ENCODE measurements at places on chromosomes 1 and 21.

- no peak for DNase-seq
These were observed 11.5 kb upstream of the LRRC8B start for GRCh38 chr1:89512996-89513720.

DNA sequence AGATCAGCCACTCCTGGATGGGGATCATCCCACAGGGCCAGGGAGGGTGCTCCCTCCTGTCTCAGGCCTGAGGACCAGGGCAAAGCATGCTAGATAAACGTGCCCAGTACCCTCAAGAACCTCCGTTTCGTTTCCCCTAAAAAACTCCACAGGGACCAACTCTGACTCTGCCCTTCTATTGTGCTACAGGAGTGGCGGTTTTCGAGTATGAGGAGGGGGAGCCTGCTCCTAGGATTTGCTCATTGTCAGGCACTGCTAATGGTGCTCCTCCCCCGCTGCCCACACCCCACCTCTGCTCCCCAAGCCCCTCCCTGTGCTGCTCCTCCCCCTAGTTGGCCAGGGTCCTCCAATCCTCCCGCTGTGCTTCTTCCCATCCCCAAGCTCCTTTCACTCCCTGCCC, 32.0 kb downstream of the PGBD5 start:
- no peak for DNase-seq

GRCh38 chr1:86596224-86596623, 49.3 kb downstream of the CLCA4 start:
- DNase-seq = no peak

DNA sequence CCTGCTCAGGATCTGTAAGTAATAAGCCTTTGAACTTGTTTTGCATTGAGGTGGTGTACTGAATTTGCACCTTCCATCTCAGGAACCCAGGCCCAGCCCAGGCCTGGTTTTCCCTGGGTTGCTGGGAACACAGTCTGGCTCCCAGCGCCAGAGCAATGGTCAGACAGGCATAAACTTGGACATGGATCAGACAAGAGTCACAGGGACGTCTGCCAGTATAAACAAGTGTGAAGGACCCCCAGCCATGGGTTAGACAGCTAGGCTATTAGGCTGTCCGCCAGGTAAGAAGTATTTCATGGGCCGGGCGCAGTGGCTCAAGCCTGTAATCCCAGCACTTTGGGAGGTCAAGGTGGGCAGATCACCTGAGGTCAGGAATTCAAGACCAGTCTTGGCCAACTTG, 5.5 kb downstream of the IFNLR1 start:
- no peak for DNase-seq

DNA sequence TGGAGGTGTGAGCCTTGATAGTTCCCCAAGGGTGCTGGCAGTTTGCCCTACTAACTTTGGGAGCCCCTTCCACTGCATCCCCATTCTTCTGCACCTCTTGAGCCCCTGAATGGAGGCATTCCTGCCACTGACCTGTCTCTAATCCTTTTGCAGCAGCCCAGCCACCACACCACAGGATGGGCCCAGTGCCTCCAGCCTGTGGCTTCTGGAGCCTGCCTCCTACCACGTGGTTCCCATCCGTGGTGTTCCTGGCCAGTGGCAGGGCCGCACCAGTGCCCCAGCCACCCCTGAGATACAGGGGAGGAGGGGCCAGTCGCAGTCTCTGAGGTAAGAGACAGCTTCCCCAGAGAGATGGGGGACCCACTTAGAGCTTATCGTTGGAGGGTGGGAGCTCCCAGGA, 14.4 kb downstream of the INAVA start:
- no peak for DNase-seq

GRCh38 chr1:205601205-205601604, 30.6 kb downstream of the ELK4 start:
- no peak for DNase-seq

GRCh38 chr21:39867198-39867650, at the start of gene PCP4:
TSS of gene PCP4 (plus strand) at chr21:39867438. CDS start at chr21:39867502, 64 bp downstream.
- peak; percentile 65 for DNase-seq

- no peak for DNase-seq
These were observed 16.1 kb upstream of the KCNA3 start for GRCh38 chr1:110690709-110691365.

GRCh38 chr1:117584181-117584580, 21.7 kb upstream of the TENT5C start:
- DNase-seq = no peak

DNA sequence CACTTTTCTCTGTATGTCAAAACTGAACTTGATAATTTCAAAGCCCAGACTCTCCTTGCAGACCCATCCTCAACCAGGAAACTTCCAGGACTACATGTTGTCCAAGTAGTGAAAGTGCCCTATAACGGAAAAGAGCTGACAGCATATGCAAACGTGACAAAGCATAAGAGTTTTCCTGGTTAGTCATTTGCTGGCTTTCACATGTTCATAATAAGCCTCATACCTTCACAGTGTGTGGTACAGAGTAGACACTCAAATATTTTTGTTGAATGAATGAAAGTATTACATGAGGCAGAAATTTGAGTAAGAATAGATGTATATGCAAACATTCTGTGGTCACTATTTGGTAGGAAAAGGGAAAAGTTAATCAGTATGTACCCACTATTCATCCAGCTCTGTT, 473.3 kb downstream of the MRPL39 start:
- DNase-seq = no peak

DNA sequence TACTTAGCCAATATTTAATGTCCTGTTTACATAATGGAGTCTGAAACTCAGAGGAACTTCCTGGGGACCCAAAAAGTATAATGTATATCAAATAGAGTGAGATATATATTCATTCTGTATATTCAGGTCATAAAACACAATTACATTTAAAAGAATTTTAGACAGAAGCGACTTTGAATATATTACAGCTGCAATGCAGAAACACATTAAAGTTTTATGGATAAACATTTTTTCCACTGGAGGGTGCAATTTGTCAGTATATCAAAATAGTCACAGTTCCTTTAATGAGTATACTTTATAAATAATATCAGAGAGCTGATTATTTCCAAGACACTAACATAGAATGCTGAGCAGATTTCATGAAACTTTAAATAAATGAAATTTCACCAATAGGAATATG, 43.9 kb upstream of the CRB1 start:
- no peak for DNase-seq

- DNase-seq = no peak
These were observed 689.7 kb upstream of the PRMT6 start for GRCh38 chr1:106366627-106367319.

GRCh38 chr1:147723691-147724323, 36.6 kb downstream of the GJA5 start:
- DNase-seq = peak; percentile 72

DNA sequence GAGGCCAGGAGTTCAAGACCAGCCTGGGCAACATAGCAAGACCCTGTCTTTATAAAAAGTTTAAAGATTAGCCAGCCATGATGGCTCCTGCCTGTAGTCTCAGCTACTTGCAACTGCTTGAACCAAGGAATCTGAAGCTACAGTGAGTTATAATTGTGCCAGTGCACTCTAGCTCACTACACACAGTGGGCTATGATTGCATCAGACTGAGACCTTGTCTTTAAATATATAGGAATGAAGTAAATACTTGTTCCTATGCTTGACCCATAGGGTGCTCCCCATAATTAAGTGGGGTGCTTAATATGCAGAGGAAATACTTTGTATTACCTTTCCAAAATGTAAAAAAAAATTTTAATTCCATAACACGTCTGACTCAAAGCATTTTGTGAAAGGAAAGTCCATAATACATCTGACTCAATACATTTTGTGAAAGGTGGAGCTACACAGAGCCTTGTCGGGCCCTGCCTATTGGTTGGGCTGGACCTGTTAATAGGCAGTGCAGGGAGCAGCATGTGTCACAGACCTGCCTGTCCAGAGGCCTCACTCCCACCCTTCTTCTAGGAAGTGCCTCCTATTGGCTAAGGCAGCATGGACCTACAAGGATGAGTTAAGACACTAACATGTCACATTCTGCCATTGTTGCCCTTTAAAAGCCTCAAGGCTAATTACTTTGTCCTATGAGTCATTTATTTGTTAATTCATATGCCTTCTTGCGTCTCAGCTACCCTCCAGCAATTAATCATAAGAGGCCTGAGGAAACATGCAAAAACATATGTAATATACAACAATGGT, 33.6 kb downstream of the CD58 start:
- DNase-seq = no peak

- no peak for DNase-seq
These were observed 80.5 kb upstream of the RALGPS2 start for GRCh38 chr1:178644308-178645120.

All from HEK293T (cell line).